NCI-H146 (cell line): ENCODE measurements at places on chromosomes 13 and 19.

DNA sequence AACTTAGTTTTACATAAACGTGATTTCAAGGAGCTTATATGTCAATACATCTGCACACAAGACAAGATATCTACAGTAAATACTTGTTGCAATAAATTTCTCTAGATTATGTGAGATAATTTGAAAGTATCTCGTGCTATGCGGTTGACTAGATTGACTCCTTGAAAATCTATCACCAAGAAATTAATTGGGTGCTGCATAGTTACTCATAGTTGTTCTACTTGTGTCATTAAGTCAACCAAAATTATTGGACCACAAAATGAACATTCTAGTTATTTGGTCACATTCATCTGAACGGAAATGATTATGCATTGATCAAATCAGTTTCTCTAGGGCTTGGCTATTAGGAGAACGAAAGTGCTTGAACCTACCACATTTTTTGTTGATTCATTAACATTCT is 2291.5 kb downstream of the PCDH9 start:
- no peak for DNase-seq

- peak; percentile 21 for DNase-seq
Observed at GRCh38 chr19:50531171-50531612, 17.5 kb upstream of the ASPDH start.

- DNase-seq, result peak; percentile 3
Observed at GRCh38 chr13:42001580-42001979, 40.7 kb upstream of the VWA8 start.

GRCh38 chr13:98279473-98280175 is 102.6 kb upstream of the RNF113B start:
- DNase-seq, result peak; percentile 89

- DNase-seq, result no peak
Observed at GRCh38 chr13:27792393-27793218, at the start of gene GSX1. GSX1 (plus strand) TSS chr13:27792483; CDS start chr13:27792691, 208 bp downstream.

DNA sequence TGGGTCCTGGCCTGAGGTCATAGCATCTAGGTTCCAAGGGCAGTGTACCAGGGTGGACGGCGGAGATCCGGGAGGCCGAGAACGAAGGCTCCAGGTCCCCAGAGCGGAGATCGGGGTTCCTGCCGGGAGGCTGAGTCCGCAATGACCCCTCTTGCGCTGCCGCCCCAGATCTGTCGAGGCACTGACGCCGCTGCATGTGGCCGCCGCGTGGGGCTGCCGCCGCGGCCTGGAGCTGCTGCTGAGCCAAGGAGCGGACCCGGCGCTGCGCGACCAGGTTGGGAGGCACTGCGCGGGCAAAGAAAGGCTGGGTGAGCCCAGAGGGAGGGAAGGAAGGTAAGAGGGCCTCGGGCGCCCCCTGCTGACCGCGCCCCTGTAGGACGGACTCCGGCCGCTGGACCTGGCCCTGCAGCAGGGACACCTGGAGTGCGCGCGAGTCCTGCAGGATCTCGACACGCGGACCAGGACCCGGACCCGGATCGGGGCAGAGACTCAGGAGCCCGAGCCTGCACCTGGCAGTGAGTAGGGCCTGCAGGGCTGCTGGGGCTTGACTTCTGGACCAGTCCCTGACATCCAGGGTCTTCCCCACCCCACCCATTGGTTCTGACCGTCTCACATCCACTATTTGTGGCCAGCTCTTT is 906 bp downstream of the ANKLE1 start:
- peak; percentile 94 for DNase-seq

DNA sequence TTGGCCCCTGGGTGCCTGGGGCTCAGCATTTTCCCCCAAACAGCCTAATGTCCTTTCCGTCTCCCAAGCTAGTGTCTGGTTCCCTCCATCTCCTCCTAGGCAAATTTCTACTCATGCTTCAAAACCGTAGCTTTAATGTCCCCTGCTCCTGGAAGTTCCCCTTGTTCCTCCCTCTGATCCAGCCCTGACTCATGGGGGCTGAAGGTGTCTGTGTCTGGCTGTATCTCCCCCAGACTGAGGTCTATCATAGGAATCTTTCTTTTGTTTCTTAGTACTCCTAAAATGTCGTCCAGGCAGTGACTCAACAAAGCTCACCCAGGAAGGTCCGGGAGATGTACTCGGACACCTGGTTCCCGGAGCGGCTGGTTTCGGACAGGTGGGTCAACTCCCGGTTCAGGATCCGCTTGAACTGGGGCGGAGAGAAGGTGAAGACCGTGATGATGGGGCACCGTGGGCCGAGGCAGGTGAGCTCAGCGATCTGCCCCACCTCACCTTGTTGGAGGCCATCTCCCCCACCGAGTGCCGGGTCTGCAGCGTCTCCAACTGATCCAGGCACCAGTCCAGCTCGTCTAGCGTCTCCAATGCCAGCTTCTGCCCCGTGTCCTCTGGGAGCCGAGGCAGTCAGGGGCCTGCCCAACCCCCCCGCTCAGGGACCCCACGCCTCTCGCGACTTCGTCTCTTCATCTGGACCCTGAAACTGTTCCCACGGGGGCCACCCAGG is 6.2 kb downstream of the PDE4C start:
- no peak for DNase-seq

DNA sequence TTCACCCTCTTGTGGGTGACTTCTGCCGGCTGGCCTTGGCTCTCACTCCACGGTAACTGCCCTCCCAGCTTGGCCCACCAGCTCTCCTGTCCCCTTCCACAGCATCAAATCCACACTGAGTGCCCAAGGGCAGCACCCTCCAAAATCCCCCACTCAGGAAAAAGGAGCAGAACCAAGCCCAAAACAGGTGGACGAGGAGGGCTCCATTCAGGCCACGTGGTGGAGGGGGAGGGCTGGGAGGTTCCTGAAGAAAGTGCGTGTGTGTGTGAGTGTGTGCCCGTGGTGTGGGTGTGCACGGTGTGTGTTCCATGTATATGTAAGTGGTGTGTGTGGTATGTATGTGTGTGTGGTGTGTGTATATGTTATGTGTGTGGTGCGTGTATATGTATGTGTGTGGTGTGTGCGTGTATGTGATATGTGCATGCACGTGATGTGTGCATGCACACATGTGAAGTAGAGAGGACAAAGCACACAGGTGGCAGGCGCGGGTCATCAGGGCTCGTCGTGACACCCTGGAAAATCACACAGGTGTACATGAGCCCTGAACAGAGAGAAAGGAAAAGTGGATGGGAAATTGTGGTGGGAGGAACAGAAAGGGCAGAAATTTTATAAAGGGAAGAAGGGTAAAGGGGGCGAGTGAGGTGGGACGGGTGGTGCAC is 76.9 kb downstream of the COL4A1 start:
- DNase-seq, result no peak

DNA sequence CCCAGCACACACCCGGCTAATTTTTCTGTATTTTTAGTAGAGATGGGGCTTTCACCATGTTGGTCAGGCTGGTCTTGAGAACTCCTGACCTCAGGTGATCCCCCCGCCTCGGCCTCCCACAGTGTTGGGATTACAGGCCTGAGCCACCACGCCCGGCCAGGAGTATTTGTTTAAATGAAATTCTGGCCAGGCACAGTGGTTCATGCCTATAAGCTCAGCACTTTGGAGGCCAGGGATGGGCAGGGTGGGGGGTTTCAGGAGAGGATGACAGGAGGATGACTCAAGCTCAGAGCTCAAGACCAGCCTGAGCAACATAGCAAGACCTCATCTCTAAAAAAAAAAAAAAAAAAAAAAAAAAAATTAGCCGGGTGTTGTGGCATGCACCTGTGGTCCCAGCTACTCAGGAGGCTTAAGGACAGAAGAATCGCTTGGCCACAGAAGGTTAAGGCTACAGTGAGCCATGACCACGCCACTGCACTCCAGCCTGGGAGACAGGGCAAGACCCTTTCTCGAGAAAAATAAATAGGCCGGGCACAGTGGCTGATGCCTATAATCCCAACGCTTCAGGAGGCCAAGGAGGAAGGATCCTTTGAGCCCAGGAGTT is 8.2 kb upstream of the DHDH start:
- DNase-seq, result no peak

DNA sequence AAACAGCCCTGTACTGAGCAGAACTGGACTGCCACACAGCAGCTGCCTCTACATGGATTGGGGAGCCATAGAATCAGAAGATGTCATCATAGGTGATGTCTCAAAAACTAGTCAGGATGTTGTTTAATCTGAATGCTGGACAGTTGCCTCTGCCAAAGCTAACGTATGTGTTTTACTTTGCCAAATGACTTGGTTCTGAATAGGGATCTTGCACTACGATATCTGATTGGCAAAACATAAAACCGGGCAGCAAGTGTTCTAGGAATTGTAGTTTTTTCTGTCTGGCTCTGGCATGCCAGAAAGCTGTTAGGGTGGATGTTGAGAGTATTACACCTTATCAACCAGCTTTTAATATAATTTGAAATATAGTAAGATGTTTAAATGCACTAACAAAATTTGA is 645.9 kb downstream of the GPC5 start:
- no peak for DNase-seq

DNA sequence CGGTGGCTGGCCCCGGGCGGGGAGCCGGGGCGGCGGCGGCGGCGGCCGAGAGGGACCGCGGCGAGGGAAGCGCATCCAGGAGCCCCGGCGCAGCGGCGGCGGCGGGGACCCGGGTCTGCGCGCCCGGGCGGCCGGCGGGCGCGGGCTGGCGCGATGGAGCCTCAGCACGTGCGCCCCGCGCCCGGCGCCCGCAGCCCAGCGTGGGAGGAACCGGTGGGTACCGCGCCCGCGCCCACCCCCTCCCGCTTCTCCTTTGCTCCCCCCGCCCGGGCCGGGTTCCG is 7.8 kb upstream of the DGKH start:
- no peak for DNase-seq

DNA sequence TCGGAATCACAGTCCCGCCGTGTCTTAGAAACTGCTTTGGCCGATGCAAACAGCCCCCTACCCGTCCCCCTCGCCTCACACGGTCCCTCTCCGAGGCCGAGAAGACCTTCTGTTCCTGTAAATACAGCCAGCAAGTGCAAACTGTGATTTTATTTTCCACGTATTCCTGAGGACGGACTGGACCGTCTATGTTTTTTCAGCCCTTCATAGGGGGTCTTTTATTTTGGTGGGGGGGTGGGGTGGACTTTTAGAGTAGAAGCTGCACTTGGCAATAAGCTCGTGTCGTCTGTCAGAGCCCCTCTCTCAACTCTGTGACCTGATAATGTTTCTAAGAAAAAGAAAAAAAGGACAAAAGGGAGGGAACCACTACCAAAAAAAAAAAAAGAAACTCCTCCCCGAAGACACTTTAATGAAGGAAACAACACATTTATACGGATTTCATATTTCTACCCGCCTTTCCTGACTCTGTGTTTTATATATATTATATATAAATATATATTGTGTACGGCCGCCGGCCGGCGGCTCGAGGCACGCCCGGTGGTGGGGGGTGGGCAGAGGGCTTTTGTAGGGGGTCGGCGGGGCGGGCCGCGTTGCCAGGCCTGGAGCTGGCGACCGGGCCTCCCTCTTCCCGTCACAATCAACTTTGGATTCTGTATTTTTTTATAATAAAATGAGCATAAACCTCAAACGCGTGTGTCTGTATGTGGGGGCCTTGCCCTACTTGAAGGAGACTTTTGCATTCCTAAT is 15.2 kb downstream of the EFNA2 start:
- no peak for DNase-seq
